ENCODE measurements at places on chromosomes 2 and 18.

DNA sequence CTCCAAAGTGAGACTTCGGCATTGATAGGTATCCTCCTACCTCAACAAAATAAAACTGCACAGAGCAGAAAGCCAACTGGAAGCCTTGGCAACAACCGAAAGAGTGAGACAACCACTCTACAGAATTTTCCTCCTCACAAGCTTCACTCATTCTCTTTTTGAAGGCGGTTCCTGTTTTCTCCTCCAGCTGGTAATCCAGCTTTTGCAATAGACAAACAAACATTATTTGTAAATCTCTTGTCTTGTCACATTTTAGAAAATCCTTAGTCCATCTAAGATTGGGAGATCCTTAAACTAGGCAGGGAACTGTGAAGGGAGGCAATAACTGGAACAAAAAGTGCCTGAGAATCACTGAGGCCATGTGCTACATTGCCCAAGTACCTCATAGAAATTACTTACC lies 332.4 kb downstream of the BCL11A start:
- no peak for DNase-seq

- DNase-seq: no peak
Observed at GRCh38 chr2:234404957-234405356, 91.9 kb downstream of the ARL4C start.

GRCh38 chr18:8081267-8081666 lies 514.2 kb downstream of the PTPRM start:
- DNase-seq: no peak

GRCh38 chr2:73700131-73700611 lies 37.0 kb downstream of the TPRKB start:
- no peak for DNase-seq

GRCh38 chr2:210199186-210199765 lies 26.0 kb downstream of the ACADL start:
- DNase-seq: no peak

DNA sequence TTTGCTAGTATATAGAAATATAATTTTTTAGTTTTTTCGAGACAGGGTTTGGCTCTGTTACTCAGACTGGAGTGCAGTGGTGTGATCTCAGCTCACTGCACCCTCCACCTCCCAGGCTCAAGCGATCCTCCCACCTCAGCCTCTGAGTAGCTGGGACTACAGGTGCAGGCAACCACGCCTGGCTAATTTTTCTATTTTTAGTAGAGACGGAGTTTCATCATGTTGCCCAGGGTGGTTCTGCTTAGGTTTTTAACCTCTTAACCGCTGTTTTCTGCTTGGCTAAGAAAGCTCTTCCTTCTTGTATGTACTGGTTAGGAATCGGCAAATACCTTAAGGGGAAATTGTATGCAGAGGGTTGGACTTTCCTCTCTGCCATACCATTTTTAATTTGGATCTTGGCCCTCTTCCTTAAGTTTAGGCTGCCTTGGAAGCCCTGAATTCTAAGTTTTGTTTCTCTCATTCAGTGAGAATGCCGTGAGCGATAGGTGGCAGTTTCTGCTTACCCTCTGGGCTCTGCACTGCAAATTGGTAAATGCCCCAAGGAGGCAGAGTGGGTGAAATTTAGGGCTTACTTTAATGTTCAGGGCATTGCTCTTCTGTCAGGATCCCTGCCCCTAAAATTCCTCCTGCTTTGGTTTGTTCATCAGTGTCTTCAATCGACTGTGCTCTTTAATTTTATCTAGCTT lies 32.3 kb downstream of the EML6 start:
- DNase-seq: peak; percentile 29

GRCh38 chr2:1055014-1055595 lies 104.5 kb downstream of the SNTG2 start:
- no peak for DNase-seq

DNA sequence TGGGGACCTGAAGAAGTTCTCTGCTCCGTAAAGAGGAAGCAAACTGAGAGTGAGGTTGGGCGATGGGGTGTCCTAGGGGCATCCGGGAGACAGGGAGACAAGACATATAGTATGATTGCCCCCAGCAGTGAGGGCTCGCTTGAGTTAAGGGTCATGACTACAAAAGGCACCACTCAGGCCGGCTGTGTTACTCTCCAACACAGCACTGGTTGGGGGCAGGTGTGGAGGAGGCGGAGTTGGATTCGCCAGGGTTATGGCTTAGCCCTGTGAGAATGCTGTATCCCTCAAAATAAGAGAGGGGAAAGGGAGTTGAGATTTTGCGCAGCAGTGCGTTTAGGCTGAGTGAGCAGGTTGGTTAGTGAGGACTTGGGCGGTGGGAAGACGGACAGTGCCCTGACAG lies 12.0 kb downstream of the DYSF start:
- no peak for DNase-seq

GRCh38 chr2:85539361-85540132 lies 579 bp downstream of the MAT2A start:
- peak; percentile 67 for DNase-seq

GRCh38 chr18:28248653-28249052 lies 71.7 kb upstream of the CDH2 start:
- no peak for DNase-seq

GRCh38 chr18:46910856-46911255 lies 6.5 kb downstream of the PIAS2 start:
- no peak for DNase-seq

DNA sequence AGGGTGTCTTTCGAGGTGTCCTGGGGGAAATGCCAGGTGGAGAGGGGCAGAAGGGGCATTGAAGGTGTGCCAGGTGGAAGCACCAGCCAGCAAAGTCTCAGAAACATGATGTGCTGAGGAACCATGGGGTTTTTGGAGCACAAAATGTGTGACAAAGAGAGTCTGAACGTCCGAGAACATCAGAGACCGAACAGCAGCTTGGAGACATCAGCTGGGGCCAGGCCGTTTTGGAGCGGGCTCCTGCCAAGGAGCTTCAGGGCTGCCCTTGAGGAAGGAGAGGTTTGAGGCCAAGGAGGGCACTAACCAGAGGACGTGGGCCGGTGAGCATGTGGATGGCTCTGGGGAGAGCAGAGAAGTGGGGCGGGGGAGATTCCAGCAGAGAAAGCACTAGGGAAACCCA lies 5.3 kb upstream of the MBP start:
- DNase-seq: no peak

DNA sequence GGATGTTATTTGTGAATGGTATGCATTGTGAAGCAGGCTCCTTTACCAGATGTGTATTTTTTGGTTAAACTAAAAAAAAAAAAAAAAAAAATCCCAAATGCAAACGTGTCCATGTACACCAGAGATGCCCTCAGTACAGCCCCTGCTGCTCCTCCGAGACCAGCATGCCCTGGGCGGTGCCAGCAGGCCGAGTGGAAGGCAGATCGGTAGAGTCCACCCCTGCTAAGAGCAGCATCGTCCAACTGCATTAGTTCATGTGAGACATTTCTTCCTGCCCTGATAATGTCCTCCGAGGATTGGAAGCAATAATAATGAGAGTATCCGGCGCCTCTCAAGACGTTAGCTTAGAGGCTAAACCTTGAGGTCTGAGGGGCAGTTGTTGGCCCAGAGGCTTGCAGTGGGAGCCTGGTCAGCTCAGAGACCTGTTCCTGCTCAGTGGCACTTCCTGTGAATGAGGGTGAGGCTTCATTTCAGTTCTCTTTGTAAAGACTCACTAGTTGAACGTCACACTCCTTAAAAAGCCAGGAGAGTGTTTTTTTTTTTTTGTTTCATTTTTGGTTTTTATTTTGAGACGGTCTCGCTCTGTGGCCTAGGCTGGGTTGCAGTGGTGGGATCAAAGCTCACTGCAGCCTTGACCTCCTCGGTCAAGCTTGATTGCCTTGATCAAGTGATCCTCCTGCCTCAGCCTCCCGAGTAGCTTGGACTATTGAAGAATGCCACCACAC lies 5.6 kb downstream of the SLC66A3 start:
- DNase-seq: no peak

DNA sequence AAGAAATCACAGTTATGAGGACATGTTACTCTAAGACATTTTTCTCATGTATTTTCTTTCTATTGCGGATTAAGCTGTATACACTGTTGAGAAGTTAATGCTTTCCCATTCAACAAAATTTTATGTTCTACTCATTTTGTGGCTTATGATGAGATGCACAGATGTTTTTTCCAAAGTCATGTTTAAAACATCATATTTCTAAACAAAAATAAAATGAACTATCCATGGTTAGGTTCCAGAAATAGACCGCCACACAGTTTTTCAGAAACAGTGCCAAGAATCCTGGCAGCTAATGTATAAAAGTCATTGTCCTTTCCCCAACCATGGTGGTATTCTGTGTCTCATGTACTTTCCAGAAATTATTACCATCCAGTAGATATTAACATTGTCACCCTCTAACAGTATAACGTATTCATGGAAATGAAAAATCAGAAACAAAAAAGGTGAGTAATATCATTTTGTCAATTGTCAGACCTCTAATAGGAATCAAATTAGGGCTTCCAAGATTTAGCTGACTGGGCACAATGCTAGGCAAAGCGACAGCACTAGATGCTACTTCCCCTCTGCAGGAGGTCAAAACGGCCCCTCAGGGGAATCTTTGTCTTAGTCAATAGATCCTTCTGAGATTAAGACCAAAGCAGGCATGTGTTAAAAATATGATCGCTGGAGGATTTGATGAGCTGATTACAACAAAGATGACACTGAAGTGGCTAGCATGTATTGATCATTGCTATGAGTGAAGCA lies 54.4 kb upstream of the ZNF397 start:
- DNase-seq: no peak

DNA sequence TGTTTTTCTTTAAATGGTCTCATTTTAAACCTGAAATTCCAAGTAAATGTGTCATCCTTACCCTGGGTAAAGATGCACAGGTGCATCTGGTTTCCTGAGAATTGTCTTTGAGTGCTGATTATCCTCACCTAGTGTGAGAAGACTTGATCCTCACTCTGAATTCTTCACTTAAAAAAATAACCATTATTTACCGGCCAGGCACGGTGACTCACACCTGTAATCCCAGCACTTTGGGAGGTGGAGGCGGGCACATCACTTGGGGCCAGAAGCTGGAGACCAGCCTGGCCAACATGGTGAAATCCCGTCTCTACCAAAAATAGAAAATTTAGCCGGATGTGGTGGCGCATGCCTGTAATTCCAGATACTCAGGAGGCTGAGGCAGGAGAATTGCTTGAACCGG lies 9.9 kb upstream of the WNT6 start:
- DNase-seq: peak; percentile 13

- no peak for DNase-seq
Observed at GRCh38 chr2:26000561-26001082, 18.3 kb upstream of the KIF3C start.

- DNase-seq: no peak
Observed at GRCh38 chr2:1234731-1235308, 178.4 kb upstream of the TPO start.

GRCh38 chr2:241774419-241775222 lies 2.0 kb upstream of the GAL3ST2 start:
- DNase-seq: no peak
